Posterior cingulate gyrus (tissue), 11 donors: ENCODE measurements at places on chromosomes 1 and 21.

DNA sequence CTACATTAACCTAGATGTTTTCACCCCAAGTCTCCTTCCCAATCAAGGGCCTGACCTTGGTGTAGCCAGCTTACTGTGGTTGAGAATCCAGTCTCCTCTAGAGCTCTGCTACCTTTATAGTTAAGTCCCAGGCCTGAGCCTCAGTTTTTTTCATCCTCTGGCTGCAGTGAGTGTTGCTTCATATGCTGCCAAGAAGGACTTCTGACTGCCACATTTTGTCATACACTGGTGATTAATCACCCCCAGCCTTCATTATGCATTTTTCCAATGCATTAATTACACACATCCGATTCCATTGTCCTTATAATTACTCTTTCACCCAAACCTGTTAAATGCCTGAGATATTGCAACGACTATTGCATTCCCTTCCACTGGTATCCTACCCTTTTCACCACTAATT lies 66.3 kb upstream of the FGGY start:
- DNase-seq = no peak

- no peak for DNase-seq
Measured at GRCh38 chr1:177511036-177511435, 340.3 kb downstream of the BRINP2 start.

GRCh38 chr1:196546272-196547111 lies 61.7 kb downstream of the KCNT2 start:
- DNase-seq = no peak

- DNase-seq = no peak
Measured at GRCh38 chr1:206713070-206713469, 28.4 kb downstream of the MAPKAPK2 start.

DNA sequence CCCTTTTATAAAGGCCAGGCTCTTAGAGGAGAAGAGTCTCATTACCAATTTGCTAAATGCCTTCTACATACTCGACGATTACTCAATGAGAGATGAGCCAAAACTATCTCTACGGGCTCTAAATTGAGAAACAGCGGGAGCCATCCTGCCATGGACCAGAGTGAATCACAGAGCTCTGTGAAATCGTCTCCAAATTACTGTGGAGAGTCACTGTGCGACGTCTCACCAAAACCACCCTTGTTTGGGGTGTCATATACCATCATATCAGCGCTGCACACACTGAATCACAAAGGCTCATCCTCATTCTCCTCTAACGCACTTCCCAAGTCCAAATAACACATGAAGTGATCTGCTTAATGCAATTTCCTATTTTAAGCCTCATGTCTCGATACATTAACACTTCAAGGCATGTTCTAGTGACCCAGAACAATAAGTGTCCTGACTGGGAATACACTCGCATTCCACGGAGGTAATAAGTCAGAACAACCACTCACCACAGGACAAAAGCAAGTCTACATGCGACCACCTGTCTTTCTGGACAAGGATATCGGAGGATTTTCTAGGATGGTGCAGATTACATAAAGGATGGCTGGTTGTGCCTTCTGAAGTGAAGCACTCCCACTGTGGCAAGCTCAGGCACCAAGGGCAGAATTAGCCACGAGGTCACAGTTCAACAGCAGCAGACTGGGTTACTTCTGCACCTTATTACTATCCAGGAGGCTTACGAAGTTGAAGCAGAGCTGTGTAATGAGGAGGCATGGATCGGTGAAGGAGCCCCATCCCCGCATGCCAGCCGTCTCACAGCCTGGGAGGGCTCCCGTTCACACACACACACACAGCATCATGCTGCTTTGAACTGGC lies 44.3 kb downstream of the NID1 start:
- DNase-seq = no peak

DNA sequence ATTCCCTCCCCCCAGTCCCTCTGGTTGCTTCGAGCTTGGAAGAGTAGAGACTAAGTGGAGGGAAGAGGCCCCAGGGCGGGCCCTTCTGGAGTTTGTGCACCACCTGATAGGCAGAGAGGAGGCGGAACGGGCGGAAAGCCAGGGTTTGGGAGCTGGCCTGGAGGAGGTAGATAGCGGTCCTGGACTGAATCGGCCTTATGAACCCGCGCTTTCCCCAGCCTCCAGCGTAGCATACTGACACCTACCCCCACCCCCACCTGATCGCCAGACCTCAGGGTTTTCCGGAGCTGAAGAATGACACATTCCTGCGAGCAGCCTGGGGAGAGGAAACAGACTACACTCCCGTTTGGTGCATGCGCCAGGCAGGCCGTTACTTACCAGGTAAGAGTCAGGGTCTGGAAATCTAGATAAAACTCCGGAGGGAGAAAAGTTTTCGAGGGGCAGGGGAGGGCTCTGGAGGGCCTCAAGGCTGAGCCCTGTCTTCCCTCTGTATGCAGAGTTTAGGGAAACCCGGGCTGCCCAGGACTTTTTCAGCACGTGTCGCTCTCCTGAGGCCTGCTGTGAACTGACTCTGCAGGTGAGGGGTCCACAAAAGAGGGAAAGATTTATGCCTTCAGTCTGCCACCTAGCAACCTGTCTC lies 705 bp downstream of the UROD start:
- peak; percentile 61 for DNase-seq

GRCh38 chr1:54307305-54307704 lies 98.9 kb downstream of the SSBP3 start:
- no peak for DNase-seq

GRCh38 chr1:224435318-224435763 lies 744 bp upstream of the WDR26 start:
- DNase-seq = no peak

DNA sequence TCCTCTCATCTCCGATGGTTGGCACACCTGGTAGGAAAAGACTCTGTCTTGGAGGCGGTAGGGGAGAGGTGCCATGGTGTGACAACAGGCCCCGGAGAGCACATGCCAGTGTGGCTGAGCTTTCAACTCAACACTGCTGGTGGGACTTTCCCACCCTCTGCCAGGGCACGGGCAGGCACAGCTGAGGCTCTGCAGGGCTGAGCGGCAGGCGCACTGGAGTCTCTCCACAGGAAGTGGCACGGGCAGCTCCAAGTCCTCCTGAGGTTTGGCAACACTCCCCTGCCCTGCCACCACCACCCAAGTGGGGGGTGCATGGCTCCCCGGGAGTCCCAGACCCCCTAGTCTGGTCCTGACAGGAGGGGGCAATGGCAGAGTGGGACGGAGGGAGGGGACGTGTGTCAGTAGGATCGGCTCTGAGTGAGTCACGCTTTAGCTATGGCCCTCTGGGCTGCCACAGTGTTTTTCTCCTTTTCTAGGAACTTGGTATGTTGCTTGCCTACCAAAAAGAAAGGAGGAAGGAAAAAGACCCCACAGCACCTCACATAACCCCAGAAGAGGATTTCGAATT lies 27.3 kb upstream of the EVA1B start:
- no peak for DNase-seq

GRCh38 chr1:47991673-47992072 lies 5.5 kb downstream of the TRABD2B start:
- no peak for DNase-seq

DNA sequence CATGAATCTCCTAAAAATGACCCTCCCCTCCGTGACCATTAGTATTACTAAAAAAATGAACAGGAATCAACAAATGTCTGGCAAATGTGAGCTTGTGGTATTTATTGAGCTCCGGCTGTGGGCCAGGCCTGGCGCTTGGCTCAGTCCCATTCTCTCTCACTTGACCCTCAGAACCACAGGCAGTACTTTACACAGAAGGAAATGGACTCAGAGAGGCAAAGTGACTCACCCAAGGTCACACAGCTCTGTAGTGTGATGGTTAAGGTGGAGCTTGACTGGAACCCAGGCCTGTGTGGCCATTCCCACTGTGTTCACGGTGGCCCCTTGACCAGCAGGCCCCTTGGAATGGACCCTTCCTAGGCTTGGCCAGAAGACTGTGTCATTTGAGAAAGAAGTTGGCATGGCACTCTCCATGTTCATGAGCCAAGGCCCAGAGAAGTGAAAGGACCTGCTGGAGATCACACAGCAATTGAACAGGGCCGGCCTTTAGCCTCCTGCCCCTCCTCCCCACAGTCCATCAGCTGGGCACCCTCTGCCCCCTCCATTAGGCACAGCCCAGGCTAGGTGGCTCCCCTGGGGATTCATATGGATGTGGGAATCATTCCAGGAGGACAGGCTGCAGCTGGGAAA lies 32.1 kb downstream of the FAM151A start:
- DNase-seq = no peak

DNA sequence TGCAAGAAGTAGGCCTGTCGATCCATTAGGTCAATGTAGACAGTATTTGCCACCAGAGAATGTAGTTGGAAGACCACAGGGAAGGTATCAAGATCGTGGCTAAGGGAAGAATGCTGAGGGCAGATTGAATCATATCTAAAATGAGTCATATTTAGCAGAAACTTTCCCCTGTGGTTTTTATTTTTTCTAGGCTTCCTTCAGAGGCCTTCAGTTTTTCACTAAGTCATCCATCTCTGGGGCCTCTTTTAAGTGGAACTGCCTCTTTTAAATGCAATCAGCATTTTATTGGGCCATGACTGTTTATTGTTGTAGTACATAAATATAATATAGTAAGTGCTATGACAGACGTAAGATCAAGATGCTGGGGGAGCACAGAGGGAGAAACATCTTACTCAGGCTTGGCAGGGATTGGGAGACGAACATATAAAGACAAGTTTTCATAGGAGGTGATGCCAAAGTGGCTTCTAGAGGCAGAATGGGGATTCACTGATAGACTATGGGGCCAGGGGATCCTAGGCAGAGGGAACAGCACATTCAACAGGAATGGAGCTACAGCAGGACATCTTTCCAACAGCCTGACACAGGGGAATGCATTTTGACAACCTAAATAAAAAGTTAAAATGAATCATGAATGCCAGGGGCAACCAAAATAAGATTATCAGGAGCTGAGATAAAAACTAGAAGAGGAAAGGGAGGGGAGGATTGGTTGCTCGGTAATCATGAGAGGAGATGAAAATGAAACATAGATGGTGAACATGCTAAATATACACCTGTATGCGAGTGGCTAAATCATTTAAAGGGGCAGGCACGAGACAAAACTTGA lies 20.1 kb downstream of the UBE2U start:
- no peak for DNase-seq

- no peak for DNase-seq
Measured at GRCh38 chr1:181028196-181028595, 5.5 kb upstream of the STX6 start.

GRCh38 chr21:34189506-34189905 lies 116.1 kb downstream of the MRPS6 start:
- DNase-seq = no peak

GRCh38 chr1:166920561-166921475 lies 44.8 kb upstream of the TADA1 start:
- DNase-seq = peak; percentile 88
